Tibial nerve (tissue), 4 donors: ENCODE measurements at places on chromosomes 1 and 21. TPM values are rescaled to one million over a fixed set of nuclear protein-coding genes. Genes with fewer than 3 reads are reported as not detected.

Gene FAM72A
- total RNA-seq = 2.9 TPM

DNA sequence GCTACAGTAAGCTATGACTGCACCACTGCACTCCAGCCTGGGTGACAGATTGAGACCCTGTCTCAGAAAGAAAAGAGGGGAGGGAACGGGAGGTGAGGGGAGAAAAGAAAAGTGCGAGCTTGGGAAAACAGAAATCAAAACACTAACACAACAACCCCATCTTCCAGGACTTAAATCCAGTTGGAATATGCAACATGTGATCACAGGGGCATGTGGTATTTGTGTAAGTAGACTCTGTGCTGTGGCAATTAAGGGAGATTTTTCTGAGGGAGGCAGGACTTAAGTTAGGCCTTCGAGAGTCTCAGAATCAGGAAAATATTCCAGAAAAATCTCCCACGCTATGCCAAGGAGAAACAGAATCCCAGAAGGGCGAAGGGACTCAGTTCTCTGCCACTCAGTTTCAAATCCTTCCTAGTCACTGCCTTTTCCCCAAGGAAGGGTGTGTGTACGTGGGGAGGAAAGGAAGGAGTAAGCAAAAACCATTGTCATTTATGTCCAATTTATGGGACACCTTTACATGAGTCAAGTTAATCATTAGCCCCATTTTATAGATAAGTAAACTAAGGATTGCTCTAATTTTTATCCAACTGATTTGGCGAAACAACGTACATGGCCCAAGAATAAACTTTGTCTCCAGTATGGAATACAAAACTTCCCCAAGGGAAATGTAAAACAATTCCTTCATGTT, 12.3 kb downstream of the ID3 start:
- no peaks in the 10 kb centered on the region for H3K4me1 ChIP-seq
- H3K27ac ChIP-seq = no peak overlapping the region
- H3K4me3 ChIP-seq = no peak overlapping the region
- no peaks in the 10 kb centered on the region for H3K27me3 ChIP-seq
- DNase-seq = no peak

DNA sequence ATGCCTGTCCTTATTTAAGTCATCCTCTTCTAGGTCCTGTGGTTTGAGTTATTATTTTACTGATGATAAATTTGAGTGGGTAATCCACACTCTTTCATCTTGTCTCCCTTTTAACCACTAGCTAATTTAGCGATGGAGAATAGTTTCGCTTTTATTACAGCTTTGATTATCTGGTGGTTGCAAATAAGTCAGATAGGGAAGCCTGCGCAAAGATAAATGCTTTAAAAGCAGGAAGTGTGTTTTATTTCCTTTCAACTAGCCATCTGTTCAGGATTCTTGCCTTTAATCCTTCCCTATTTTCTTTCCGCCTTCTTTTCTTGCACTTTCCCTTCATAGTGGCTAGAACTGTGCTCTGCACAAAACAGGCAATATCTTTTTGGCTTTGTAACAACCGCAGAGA, 129.0 kb downstream of the TGFB2 start:
- DNase-seq = no peak
- no peaks in the 10 kb centered on the region for H3K4me1 ChIP-seq
- no peaks in the 10 kb centered on the region for H3K36me3 ChIP-seq
- H3K27ac ChIP-seq = no peak overlapping the region
- H3K4me3 ChIP-seq = no peak overlapping the region

DNA sequence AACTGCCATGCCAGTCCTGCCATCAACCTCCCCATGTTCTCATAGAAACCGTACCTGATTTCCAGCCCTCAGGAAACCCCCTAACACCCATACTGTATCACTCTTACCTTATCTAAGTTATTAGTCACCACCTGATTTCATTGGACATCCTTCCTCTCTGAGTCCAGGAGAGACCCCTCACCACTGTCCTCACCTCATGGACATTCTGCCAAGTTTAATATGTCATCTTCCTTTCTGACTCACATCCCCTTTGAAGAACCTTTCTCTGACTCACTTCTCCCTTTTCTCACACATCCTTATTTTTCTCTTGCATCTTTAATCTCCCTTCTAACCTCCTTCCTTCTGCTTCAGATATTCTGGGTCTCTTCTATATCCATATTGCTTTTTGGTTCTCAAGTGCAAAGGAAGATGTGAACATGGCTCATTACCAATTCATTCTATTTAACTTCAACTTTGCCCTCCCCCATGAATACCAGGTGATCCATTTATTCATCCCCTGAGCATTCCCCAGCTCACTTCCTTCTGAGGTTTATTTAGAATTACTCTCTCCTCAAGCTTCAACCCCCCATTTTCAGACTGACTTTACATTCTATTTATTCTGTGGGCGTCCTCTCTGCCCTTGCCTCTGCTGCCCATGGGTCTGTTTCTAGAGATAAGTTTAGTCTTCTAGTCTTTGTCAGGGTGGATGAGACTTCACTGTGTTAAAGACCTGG, 206.8 kb upstream of the ESRRG start:
- no peak overlapping the region for H3K4me3 ChIP-seq
- no peak for DNase-seq
- H3K36me3 ChIP-seq = no peaks in the 10 kb centered on the region
- no peaks in the 10 kb centered on the region for H3K4me1 ChIP-seq

DNA sequence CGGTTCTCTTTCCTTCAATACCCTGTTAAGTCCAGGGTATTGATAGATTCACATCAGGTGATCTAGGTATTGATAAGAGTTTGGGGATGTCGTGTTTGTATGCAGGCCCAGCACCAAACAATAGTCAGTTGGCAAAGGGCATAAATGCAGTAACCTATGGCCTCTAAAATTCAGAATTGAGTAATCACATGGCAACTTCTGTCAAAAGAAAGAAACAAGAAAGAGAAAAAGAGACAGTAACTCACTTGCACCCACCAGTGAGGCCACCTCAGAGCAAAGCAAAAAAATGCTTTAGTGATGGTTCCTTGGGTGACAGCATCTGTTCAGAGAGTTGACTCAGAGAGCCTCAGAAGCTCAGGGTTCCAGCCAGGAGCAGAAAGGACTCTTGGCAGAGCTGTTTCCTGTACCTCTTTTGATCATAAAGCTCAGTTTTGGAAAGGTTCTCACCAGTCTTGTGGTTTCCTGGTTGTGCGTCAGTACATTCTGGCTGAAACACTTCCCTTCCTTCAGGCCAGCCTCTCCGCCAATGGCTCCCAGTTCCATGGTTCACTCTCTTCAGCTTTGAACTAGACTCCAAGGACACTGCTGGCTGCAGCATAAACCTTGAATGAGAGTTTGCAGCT, 70.1 kb upstream of the GORAB start:
- no peak for DNase-seq
- no peak overlapping the region for H3K4me3 ChIP-seq
- no peaks in the 10 kb centered on the region for H3K4me1 ChIP-seq

- DNase-seq = no peak
- H3K4me3 ChIP-seq = no peak overlapping the region
- no peak overlapping the region for H3K27ac ChIP-seq
- no peaks in the 10 kb centered on the region for H3K4me1 ChIP-seq
Observed at GRCh38 chr1:42801832-42802473, 15.0 kb upstream of the ERMAP start.

DNA sequence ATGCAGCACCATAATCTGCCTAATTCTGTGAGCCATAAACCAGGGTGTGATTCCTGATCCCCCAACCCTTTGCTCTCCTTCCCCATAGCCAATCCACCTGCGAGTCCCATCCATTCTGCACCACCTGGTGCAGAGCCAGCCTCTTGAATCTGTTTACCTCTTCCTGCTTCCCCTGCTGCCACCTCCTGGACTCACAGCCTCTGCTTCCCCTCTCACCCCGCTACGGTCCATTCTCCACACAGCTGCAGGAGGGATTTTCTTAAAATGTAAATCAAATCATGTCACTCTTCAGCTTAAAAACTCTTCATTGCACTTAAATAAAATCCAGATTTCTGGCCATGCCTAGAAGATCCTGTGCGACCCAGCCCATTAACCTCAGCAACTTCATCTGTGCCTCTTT, 186.7 kb downstream of the FOXD2 start:
- no peak overlapping the region for H3K27ac ChIP-seq
- no peak for DNase-seq
- H3K27me3 ChIP-seq = no peaks in the 10 kb centered on the region
- no peaks in the 10 kb centered on the region for H3K4me1 ChIP-seq

DNA sequence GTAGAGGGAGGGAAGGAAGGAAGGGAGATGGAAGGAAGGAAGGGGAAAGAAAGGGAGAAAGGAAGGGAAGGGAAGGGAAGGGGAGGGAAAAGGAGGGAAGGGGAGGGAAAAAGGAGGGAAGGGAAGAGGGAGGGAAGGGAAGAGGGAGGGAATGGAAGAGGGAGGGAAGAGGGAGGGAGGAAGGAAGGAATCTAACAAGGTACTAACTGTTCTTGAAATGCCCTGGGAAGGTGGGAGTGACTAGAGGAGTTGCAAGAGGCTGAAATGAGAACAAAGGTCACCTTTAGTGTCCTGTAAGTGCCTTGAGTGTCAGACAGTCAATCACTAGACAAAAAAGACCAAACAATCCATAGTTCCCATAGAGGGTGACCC, 2.3 kb upstream of the ATP2B4 start:
- DNase-seq = no peak
- H3K36me3 ChIP-seq = no peaks in the 10 kb centered on the region
- H3K27me3 ChIP-seq = no peaks in the 10 kb centered on the region
- H3K27ac ChIP-seq = peak overlapping the region; percentile 73
- H3K4me1 ChIP-seq = peaks cover 30% of the 10 kb centered on the region
- H3K4me3 ChIP-seq = no peak overlapping the region

Gene SNX7
- total RNA-seq = 21.3 TPM

GRCh38 chr1:201636510-201636971, 97.6 kb downstream of the NAV1 start:
- no peak overlapping the region for H3K4me3 ChIP-seq
- no peak overlapping the region for H3K27ac ChIP-seq
- DNase-seq = no peak
- peaks cover 14% of the 10 kb centered on the region for H3K36me3 ChIP-seq

- H3K27ac ChIP-seq = no peak overlapping the region
- no peaks in the 10 kb centered on the region for H3K4me1 ChIP-seq
- no peaks in the 10 kb centered on the region for H3K36me3 ChIP-seq
- no peak overlapping the region for H3K4me3 ChIP-seq
Observed at GRCh38 chr1:4059270-4059669, 159.2 kb upstream of the C1orf174 start.

DNA sequence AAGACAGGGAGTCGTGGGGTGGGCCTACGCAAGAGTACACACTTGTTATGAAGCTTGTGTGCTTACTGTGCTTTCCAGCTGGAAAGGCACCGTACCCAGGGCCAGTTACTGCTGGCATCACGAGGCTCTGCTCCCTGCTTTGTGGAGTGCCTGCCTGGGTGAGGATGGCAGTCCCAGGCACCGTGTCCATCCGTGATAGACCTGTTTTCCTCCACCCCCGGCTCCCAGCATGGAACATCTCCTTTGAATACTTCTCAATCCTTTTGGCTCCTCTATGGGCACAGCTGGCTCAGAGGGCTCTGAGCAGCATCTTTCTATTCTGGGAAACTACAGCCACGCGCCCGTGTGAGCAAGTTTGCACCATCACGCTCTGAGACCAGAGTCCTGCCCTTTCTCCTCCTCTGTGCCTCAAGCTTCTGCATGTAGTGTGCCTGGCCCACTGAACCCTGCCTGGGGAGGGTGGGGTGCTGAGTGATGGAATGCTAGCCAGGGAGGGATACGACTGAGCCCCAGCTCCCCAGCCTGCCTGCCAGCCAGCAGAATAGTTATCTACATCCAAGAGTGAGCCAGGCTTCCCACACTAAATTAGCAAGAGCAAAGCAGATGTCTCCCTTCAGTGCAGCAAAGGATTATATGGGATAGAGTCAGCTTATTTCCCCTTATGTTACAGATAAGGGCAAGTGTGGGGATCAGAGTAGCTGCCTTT, 7.1 kb upstream of the TNR start:
- no peak for DNase-seq
- H3K4me3 ChIP-seq = no peak overlapping the region
- no peaks in the 10 kb centered on the region for H3K4me1 ChIP-seq

Gene SYT14
- total RNA-seq = 1.9 TPM

- peaks cover 29% of the 10 kb centered on the region for H3K27me3 ChIP-seq
- H3K4me1 ChIP-seq = no peaks in the 10 kb centered on the region
- no peak for DNase-seq
- H3K4me3 ChIP-seq = no peak overlapping the region
- H3K27ac ChIP-seq = no peak overlapping the region
Observed at GRCh38 chr1:206114692-206115640, 2.2 kb downstream of the AVPR1B start.

Gene PPFIA4
- under 0.01 TPM for total RNA-seq

Gene CBR3
- 51.1 TPM for total RNA-seq

Gene AIRE
- not detected for total RNA-seq

Gene ZNF697
- 3.9 TPM for total RNA-seq

Gene MPL
- 1.7 TPM for total RNA-seq

- no peaks in the 10 kb centered on the region for H3K27me3 ChIP-seq
- H3K4me1 ChIP-seq = no peaks in the 10 kb centered on the region
- H3K4me3 ChIP-seq = no peak overlapping the region
- H3K27ac ChIP-seq = no peak overlapping the region
- DNase-seq = no peak
Observed at GRCh38 chr1:175443332-175443731, 250.8 kb upstream of the KIAA0040 start.

Gene TIAM1
- total RNA-seq = 27.0 TPM

Gene PGLYRP3
- total RNA-seq = not detected

DNA sequence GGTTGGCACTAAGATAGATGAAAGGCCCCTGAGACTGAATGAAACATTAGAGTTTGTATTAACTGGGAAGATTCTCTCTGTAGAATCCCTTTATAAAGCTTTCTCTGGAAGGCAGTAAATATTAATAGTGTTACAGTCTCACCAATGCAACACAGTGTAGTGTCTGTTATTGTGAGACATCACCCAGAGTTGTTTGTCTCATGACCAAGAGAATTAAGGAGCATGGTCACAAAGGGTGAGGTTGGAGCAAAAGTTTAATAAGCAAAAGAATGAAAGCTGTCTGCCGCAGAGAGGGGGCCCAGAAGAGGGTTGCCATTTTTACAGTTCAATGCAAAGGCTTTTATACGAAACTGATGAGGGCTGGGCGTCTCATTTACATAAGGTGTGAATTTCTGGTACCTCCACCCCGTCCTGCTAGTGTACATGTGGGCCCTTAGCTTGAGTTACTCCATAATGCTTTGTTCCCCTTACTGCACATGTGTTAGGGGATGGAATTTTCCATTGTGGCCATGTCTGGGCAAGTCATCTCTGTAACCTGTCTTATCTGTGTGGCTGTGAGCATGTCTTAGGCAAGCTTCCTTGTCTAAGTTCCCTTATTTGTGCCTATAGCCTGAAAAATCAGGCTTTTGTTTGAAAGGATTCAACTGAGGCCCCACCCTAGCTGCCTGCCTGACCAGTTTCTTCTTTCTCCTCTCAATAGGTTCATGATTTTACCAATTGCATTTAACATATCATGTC, 184.1 kb downstream of the RASAL2 start:
- H3K27me3 ChIP-seq = no peaks in the 10 kb centered on the region
- H3K4me1 ChIP-seq = no peaks in the 10 kb centered on the region
- no peak overlapping the region for H3K4me3 ChIP-seq
- no peak for DNase-seq
- H3K27ac ChIP-seq = no peak overlapping the region

Gene ZBTB8OS
- total RNA-seq = 12.2 TPM
